ENCODE measurements at places on chromosomes 4 and X.

DNA sequence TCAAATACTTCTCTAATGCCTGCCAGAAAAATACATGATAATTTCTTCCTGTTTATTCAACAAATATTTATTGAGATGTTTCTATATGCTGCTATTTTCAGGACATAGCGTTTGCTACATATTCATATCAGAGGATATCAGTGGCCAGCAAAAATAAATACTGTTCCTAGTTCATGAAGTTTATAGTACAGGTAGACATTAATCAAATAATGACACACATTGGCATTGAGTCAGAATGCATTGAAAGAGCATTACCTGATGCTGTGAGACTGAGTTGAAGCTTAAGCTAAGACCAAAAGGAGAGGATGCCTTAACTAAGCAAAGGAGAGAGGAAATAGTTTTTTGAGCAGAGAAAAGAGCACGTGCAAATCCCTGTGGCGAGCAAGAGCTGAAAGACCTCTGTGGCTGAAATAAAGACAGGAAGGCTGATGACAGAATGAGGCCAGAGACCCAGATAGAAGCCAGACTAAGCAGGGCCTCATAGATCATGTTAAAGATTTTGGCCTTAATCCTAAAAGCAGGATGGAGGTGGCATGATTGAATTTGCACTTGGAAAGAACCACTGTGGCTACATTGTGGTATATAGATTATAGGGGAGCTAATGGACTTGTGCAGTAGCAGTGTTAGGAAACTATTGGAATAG lies 36.2 kb downstream of the FAM241A start:
- DNase-seq: no peak

- DNase-seq: no peak
These were observed 483.7 kb upstream of the INTU start for GRCh38 chr4:127149086-127149485.

DNA sequence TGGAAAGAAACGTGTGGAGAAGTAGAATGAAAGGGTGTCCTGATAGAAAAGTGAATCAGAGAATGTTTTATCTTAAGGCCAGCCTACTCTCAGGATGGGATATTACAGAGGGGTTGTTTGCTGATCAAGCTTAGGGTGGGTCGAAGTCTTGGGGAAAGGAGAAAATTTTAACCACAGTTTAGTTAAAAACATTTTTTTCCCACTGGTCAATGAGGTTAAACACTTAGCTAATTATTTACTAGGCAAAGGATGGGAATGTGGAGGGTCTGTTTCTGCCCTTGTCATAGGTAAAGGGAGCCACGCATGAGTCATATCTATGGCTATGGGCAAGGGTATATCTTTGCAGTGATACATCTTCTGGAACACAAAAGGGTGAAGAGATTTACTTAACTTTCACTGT lies 16.1 kb upstream of the SULT1E1 start:
- DNase-seq: no peak

DNA sequence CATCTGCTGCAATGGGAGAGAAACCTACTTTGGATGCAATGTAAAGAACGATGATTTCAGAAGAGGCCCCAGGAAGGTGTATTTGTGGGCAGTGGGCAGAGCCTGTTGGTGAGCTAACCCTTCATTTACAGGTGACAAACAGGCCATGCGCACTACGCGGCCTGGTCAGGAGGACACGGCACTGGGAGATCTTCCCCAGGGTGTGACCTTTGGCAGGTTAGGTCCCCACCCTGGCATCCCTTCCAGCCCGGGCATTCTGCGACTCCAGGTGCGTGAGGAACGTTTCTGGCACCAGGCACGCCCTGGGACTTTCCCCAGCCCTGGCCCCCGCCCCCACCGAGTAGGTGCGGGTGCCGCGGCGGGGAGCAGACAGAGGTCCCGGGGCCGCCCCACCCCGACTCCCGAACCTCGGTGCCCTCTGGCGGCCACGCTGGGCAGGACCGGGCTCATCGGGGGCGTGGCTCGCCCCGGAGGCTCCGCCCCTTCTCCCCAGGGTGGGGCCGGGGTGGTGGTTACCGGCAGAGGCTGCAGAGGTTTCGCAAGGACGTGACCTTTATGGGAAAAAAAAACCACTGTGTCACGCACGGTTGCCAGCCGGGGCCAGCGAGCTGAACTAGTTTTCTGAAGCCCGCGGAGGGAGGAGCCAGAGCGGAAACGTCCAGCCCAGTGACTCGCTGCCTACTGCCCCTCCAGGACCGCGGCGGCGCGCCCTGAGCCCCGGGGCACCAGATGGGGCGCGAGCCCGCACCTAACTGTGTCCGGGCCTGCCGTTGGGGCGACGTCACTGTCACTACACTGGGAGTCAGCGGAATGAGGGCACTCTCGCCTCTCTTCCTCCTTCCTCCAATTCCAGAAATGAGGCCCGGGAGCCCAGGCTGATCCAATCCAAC lies 5.0 kb upstream of the NYX start:
- peak; percentile 87 for DNase-seq

DNA sequence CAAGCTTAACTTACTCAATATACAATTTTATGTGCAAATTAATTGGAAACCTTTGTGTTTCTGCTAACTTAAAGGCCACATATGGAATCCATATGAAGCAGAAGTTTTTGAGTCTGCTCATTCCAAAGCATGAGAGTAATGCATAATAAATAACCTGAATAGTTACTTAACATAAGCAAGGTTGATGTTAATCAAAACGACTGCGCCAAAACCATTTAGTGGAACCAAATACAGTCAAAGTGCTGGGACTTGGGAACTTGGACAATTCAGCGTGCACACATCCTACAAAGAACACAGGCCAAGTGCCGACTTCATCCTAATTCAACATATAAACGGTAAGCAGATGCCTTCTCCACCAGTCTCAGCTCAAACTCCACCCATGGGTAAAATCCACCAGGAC lies 17.0 kb downstream of the TSPAN5 start:
- DNase-seq: no peak

DNA sequence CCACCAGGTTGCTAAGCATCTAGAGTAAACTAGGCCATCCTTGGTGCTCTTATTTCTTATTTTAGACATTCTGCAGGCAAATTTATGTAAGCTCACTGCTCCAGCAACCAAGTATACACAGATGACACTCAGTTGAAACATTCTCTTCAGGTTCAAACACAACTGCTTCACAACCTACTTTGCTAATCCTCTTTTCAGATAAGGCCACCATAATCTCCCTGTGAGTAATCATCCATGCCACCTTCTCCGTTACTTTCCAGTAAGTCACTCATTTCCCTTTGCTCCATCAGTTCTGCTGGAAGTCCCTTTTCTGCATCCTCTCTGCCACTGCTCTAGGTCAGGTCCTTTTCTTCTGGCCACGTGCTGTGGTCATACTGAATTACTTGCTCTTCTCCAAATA lies 120.2 kb upstream of the WDFY3 start:
- no peak for DNase-seq

Data from germinal center (tissue), 1 donor.